ENCODE measurements at places on chromosomes 3 and 15. TPM values are rescaled to one million over a fixed set of nuclear protein-coding genes. Genes with fewer than 3 reads are reported as not detected.

DNA sequence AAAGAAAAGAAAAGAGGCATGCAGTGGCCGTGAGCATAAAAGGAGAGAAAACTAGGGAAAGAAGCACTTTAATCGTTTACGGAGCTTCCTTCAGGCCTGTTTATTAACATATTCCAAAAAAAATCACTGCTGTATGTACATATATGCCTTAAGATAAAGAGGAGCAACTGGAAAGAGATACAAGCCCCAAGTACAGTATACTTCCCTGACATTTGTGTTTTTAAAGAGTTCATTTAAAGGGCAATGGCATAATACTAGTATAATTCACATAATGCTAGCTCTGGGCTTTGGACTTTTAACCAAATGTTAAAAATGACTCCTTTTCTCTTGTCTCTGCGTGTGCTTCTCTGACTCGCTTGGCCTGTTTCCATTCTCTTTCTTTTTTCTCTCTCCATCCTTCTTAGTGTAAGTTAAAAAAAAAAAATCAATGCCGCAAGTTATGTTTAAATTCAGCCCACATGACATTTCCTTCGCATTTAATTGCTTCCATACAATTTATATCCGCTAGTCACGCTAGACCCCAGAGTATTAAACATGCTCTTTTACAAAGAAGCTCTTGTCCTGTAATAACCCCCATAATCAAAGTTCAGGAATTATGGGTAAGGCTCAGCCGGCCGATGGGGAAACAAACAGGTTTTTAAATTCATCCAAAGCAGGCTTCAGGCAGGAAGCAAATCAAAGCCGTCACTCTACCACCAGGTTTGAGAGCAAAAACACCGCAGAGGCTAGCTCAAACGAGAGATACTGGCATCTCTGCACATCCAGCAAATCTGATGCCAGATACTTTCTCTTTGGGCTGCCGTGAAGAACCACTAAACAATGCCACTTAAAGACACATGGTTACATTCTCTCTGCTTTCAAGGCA, 19.4 kb downstream of the WWTR1 start:
- DNase-seq = no peak

DNA sequence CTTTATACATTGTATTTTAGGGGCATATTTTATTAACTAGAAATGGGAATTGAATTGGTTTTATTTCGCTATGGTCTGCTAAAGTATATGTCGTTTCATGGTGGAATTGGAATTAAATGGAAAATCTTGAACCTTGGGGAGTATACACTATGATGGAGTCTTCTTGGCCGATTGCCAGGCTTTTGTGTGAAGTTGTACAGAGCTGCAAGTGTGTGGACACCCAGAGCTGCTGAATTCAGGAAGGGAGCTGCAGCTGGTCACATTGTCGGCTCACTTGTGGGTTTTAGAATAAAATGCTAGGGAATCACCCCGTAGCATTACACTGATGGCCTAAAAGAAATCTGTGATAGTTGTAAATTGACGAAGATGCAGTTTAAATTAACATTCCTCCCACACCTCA, 35.1 kb downstream of the USP3 start:
- DNase-seq = peak; percentile 31

GRCh38 chr15:92959219-92959618, 59.1 kb downstream of the CHD2 start:
- no peak for DNase-seq

- peak; percentile 8 for DNase-seq
Measured at GRCh38 chr15:29129926-29130325, 139.7 kb downstream of the NSMCE3 start.

DNA sequence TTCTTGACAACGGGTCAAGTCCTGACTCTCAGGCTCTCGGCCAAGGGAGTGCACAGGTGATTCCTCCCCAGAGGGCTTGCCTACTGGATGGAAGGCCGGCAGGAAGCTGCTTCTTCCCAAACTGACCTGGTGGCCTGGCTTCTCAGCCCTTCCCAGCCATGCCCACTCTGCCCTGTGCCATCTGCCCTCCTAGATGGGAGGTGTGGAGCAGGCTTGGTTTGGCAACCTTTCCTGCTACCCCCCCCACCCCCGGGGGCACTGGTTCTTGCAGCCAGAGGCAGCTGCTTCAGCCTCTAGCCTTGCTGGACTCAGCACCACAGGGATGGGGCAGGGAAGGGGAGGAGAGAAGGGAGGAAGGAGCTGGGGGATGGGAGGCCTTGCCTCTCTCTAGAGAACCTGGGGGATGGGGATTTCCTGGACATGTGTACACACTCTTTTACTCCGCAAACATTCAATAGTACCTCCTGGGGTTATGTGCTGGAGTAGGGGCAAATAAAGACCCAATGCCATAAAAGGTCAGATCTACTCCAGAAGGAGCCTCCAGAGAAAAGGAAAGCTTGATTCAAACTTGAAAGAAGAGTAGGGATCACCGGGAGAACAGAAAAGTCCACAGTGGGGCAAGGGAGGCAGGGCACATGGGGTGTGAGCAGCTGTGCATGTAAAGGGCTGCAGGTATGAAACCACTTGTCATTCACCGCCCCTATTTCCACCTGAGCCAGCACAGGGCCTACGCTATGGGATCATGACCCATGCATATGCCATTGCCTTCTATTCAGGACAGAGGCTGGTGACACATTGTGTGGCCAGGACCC, 4.2 kb upstream of the DAPK2 start:
- peak; percentile 24 for DNase-seq

DNA sequence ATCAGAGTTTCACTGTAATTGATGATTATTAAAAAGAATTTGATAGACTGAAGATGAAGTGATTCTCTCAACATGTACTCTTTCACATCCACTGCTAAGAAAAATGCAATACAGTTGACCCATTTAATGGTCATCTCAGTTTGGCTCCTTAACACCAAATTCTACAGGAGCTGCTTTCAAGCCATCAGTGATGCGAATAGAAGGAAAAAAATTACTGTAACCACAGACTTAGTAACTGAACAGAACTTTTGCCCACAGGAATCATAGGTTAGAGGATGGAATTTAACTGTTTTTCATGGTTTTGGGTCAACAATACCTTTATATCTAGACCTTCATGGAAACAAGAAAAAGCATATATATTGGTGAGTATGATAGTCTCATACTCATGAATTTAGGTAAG, 633.5 kb downstream of the CADM2 start:
- DNase-seq = no peak

DNA sequence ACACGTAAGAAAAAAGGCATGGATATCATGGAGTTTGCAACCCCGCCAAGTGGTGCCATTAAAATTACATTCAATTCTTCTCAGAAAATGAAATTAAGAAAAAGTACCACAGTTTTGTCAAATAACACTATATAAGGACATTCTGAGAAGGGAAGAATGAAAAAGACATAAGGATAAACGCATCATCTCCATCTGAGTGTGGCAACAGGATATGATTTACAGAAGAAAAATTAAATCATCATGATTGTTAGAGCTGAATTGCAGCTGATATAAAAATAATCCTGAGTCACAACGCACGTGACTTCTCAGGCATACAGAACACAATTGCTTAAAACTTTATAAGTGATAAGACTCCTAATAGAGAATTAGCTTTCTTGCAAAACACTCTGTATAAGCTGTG, 133.8 kb downstream of the GREM1 start:
- DNase-seq = no peak

- DNase-seq = no peak
Measured at GRCh38 chr15:70142072-70142321, 44.3 kb upstream of the TLE3 start.

- no peak for DNase-seq
Measured at GRCh38 chr3:66910266-66911055, 87.6 kb upstream of the KBTBD8 start.

Gene GPR62
- total RNA-seq = 0.44 TPM

Gene TIMP4
- not detected for total RNA-seq
